Pancreas (tissue), 10 donors: ENCODE measurements at places on chromosomes 11 and 22. TPM values are rescaled to one million over a fixed set of nuclear protein-coding genes. Genes with fewer than 3 reads are reported as not detected.

Gene OR5B12
- not detected for polyA plus RNA-seq

Gene TNNT3
- polyA plus RNA-seq, result 6.6 TPM

Gene MS4A1
- 0.08 TPM for polyA plus RNA-seq

Gene APOL5
- 0.07 TPM for polyA plus RNA-seq

Gene C22orf31
- not detected for polyA plus RNA-seq

Gene MPZL3
- polyA plus RNA-seq, result 3.8 TPM

Gene GRIA4
- polyA plus RNA-seq, result 2.4 TPM

Gene CHRDL2
- 2.0 TPM for polyA plus RNA-seq

Gene PDGFB
- 4.0 TPM for polyA plus RNA-seq

Gene MUC6
- 155 TPM for polyA plus RNA-seq

Gene KMT5B
- 19.3 TPM for polyA plus RNA-seq

Gene ROBO4
- polyA plus RNA-seq, result 9.4 TPM

Gene ABCG4
- polyA plus RNA-seq, result 0.11 TPM

GRCh38 chr11:1163911-1164735, 6.4 kb downstream of the MUC5AC start:
- DNase-seq, result peak; percentile 58

GRCh38 chr22:44493206-44493605, 4.8 kb downstream of the RTL6 start:
- no peak for DNase-seq

- DNase-seq, result peak; percentile 71
Measured at GRCh38 chr11:75583718-75584658, 21.9 kb downstream of the SERPINH1 start.

DNA sequence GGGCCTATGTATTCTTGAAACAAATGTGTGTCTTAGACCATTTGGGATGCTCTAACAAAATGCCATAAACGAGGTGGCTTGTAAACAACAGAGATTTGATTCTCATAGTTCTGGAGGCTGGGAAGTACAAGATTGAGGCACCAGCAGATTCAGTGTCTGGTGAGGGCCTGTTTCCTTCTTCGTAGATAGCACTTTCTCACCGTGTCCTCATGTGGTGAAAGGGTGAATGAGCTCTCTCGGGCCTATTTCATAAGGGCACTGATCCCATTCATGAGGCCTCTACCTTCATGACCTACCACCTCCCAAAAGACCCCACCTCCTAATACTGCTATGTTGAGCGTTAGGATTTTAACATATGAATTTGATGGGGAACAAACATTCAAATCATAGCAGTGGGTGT, 6.4 kb upstream of the NNMT start:
- no peak for DNase-seq

GRCh38 chr11:68042219-68043028, 3.6 kb downstream of the TCIRG1 start:
- peak; percentile 84 for DNase-seq

DNA sequence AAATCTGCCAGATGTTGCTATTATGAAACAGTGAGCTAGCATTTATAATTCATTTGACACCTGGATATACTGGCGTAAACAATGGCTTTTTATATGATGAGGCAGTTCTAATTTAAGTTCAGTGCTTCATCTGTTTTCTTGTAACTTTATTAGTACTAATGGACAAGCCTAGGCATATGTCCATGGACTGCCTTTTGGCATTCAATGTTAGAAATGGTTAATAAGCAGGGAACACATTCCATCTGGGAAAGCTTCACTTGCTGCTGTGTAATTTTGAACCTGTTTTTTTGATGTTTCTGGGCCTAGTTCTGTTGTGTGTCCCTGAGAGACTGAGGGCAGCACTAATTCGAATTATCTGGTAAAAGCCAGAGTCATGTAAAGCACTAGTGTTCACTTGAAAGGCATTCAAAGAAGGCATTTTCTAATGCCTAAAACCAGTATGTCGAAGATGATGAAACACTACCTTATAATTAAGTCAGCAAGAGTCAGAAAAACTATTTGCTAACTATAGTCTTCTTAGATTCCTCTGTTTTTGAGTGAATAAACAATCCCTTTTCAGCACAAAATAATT, 138.5 kb downstream of the SWAP70 start:
- DNase-seq, result no peak

DNA sequence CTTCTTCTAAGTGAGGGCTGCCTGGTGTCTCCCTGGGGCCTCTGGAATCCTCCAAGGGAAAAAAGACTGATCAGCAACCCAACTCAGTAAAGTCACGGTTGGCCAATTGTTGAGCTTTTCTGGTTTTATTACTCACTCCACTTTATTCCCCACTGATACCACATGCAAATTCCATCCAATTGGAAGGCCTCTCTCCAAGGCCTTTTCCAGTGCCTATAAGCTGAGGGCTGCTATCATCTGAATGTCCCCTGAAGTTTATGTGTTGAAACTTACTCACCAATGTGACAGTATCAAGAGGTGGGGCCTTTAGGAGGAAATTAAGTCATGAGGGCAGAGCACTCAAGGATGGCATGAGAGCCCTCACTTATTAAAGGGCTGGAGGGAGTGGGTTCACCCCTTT, 463.3 kb downstream of the BUD13 start:
- DNase-seq, result no peak

- peak; percentile 5 for DNase-seq
Measured at GRCh38 chr22:48761546-48761945, 1066.1 kb downstream of the BRD1 start.

GRCh38 chr22:20508815-20509271, 1.4 kb downstream of the MED15 start:
- no peak for DNase-seq

DNA sequence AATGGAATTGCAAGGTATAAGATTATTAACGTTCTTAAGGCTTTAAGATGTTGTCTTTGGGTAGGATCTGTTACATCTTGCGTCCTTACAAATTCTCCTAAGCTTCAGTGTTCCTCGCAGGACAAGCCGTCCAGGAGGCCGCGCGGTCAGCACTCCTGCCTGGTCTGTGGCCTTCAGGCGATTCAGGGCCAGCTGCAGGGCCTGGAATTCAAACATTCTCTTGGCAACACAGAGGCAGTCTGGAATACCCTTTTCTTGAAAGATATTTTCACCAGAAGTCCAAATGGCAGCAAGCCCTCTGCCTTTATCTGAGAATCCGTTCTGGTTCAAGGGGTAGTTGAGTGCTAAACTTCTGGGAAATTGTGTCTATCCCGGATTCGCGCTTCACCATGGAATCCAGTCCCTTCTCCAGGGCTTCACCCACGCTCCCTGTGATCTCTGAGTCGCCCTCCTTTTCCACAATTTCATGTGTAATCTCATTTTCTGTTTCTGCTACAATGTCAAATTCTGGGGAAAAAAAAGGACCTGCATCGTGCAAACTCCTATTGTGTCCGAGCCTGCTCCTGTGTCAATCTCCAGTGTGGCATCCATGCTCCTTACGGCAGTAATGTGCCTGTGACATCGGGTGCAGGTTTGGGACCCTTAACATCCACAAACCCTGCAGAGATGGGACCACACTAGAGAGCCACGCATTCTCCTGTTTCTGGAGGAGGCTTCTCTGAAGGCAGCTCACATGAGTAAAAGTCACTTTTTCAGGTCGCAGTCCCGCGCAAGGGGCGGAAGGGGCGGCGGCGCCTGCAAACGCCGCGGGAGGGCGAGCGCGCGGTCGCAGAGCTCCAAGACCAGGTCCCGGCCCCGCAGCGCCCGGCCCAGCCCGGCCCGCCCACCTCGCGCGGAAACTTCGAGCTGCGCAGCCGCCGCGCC, 25.4 kb upstream of the SORL1 start:
- DNase-seq, result peak; percentile 26

GRCh38 chr22:35662914-35663313, 14.7 kb downstream of the APOL6 start:
- DNase-seq, result no peak

- no peak for DNase-seq
Measured at GRCh38 chr11:77320351-77320750, 18.9 kb upstream of the GDPD4 start.

GRCh38 chr11:77193911-77194830, 66.1 kb downstream of the MYO7A start:
- no peak for DNase-seq

GRCh38 chr22:43293655-43294392, 49.3 kb downstream of the SCUBE1 start:
- DNase-seq, result no peak

DNA sequence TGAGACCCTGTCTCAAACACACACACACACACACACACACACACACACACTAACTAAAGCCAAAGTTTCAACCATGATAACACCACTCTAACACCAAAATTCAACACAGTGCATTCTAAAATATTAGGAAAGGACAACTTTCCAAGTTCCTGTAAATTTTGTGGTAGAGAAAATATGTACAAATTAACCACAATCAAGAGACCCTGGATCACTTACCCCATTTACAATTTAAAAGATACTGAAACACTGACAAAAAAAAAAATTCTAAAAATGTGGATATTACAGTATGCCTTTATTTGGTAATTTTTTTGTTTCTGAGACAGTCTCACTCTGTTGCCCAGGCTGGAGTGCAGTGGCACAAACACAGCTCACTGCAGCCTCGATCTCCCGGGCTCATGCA, 9.7 kb downstream of the MRTFA start:
- DNase-seq, result no peak

DNA sequence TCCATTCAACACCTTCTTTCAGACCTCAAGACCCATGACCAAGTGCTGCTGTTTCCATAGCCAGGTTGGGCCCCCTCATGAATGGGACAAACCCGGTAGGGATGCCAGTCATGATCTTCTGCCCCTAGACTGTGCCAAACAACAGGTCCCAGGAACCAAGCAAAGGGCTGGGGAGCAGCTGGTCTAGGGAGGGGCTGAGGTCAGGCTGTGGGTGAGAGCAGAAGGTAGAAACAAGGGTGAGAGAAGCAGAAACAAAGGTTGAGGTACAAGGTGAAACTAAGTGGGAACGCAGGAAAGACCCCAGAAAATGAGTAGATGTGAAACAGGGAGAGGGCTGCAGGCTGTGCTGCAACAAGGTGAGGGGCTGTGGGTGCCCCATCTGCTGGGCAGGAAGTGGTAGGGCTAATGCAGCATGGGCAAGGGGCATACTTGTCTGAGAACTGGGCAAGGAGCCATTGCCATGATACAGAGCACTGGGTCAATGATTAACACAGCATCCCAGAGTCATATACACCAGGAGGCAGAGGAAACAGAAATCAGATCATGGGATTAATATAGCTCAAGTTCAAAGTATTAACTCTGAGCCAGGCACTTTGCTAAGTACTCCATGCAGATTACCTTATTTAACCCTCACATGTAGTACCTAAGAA, 45.9 kb downstream of the SLC1A2 start:
- peak; percentile 79 for DNase-seq

DNA sequence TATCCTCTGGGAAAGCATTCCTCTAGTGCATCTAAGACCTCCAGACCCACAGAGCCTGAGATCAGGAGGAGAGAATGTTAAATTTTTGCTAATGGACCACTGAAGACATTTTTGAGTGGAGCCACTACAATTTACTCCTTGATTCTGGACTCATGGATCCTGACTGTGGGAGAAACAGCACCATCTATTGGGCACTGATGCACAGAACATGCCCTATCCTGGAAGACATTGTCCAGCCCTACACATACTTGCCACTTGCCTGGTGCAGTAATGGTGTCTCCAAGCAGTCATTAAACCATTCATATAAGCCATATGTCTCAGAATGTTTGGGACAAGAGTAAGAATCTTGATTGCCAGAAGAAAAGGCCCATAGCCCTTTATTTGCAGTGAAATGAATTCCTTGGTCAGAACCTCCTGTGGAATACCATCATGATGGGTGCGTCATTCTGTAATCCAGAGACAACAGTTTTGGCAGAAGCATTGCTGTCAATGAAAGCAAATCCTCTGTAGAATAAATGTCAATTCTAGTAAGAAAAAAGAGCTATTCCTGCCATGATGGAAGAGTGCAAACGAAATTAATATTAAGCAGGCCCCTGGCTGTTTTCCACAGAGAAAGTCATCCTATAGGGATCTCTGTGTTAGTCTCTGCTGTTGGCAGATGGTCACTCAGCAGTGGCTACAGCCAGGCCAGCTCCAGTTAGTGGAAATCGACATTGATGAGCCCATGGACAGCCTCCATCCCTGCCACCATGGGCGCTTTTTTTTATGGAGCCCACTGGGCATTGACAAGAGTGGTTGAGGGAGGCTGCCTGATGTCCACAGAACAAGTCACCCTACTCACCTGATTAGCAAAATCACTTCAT, 43.5 kb downstream of the GGTLC2 start:
- no peak for DNase-seq

DNA sequence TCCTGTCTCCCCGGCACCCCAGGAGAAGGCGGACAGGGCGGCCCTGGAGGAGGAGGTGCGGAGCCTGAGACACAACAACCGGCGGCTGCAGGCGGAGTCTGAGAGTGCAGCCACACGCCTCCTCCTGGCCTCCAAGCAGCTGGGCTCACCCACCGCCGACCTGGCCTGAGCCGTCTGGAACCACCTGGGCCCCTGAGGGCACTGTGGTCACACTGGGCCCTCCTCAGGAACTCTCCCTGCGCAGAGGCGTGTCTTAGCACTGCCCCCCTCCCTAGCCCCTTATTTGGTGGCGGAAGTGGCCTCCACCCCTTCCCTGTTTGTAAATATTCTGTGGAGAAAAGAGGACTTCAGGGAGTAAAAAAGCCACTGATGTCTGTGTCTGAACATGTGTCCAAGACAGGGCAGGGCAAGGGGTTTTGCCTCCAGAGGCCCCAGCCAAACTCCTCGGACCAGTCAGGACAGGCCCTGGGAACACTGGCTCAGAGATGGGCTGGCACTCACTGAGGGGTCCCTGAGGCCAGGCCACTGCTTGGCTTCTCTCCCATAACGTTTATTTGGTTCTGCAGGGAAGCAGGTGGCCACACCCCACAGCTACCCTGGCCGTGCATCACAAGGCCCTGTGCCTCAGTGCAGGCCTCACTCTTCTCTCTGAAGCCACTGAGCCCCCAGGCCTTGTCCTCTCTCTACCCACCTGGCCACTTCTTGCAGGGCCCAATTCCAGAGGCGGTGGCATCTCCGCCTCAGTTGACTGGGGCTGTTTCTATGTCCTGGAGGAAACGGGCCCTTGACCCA, 12.0 kb downstream of the RELA start:
- peak; percentile 17 for DNase-seq

DNA sequence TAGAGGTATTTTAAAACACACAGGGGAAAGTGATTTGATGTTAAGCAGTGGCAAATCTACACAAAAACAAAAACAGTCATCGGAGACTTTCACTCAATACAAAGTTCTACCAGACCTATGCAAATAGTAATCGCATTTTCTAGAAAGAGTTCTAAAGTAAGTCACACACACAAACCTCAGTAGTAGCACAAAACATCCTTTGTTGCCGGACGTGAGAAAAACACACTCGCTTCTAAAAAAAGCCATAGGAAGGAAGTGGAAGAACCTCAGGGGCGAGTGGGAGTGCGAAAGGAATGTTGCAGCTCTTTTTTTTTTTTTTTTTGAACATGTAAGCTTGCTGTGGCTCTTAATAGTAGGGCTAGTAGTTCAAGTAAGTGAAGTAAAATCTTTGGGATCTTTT, 88.9 kb downstream of the MAML2 start:
- no peak for DNase-seq

DNA sequence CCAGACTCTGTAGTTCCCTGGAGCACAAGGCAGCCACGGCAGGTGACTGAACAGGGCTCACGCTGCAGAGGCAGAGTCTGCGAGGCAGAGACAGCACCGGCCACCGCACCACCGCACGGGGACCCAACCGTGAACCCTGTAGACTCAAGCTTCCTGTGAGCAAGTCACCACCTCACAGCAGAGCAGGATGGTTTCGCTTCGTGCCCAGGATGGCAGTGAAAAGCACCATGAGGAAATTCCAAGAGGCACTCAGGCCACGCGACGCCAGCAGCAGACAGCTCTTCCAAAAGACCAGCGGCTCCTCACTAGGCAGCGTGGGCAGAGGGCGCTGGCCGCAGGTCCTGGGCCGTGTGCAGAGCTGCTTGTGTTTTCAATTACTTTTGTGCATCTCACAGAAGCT, 24.5 kb downstream of the BRD1 start:
- DNase-seq, result no peak

GRCh38 chr22:41308054-41308453, 6.7 kb downstream of the ZC3H7B start:
- DNase-seq, result no peak
